DMS153 (cell line): ENCODE measurements at places on chromosomes 13 and 19.

- DNase-seq, result no peak
Observed at GRCh38 chr19:42394751-42395150, 4.7 kb upstream of the CNFN start.

DNA sequence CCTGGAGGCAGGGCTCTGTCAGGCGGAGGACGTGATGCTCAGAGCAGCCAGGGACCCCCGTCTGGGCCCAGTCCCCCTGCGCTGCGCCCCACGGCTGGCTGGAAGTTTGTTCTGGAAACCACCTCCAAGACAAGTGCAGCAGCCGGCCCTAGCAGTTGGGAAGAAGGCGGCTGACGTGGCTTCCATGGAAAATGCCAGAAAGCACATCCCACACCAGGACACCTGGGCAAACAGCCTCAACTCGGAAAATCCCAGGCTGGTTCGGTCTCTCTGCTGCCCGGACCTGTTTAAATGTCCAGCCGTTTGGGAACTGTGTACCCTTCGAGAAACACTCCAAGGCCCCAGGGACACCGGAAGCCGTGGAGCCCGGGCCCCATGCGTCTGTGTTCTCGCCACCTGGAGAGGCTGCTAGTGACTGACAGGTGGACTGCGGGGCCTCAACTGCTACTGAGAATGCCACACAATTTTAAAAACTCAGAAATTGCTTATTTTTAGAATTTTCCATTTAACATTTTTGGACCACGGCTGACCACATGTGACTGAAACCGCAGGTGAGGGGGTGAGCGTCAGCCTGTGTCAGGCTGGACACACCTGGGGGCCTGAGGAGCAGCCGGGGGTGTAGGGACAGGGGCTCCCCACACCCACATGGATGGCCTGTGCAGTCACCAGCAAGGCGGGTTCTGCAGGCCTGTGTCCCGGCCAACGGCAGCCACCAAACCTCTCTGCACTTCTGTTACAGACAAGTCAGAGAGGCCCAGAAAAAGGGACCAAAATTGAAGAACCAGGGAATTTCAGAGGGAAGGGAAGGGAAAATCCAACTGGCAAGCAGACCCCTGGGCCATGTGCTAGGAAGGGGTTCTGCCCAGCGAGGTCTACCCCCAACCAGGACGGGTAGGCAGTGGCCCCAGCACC, 31.7 kb downstream of the RASA3 start:
- no peak for DNase-seq

DNA sequence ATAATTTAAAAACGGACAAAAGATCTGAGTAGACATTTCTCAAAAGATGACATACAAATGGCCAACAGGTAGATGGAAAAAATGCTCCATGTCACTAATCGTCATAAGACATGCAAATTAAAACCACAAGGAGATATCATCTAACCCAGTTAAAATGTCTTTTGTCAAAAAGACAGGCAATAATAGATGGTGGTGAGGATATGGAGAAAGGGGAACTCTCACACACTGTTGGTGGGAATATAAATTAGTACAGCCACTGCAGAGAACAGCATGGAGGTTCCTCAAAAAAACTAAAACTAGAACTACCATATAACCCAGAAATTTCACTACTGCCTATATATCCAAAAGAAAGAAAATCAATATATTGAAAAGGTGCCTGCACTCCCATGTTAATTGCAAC, 37.9 kb downstream of the OR10H4 start:
- DNase-seq, result no peak

- no peak for DNase-seq
Observed at GRCh38 chr13:74217811-74218210, 83.6 kb upstream of the KLF12 start.
